ENCODE measurements at places on chromosomes 11 and 22.

- DNase-seq: no peak
These were observed 18.3 kb downstream of the ATG16L2 start for GRCh38 chr11:72832301-72833082.

GRCh38 chr22:35514366-35514765 lies 26.3 kb upstream of the RASD2 start:
- no peak for DNase-seq

GRCh38 chr11:70633610-70634009 lies 235.3 kb downstream of the CTTN start:
- no peak for DNase-seq

GRCh38 chr11:129785383-129786111 lies 30.1 kb upstream of the TMEM45B start:
- no peak for DNase-seq

- DNase-seq: no peak
These were observed 346.4 kb upstream of the B3GAT1 start for GRCh38 chr11:134758342-134758931.

- no peak for DNase-seq
These were observed 6.0 kb upstream of the CD248 start for GRCh38 chr11:66322732-66323427.

DNA sequence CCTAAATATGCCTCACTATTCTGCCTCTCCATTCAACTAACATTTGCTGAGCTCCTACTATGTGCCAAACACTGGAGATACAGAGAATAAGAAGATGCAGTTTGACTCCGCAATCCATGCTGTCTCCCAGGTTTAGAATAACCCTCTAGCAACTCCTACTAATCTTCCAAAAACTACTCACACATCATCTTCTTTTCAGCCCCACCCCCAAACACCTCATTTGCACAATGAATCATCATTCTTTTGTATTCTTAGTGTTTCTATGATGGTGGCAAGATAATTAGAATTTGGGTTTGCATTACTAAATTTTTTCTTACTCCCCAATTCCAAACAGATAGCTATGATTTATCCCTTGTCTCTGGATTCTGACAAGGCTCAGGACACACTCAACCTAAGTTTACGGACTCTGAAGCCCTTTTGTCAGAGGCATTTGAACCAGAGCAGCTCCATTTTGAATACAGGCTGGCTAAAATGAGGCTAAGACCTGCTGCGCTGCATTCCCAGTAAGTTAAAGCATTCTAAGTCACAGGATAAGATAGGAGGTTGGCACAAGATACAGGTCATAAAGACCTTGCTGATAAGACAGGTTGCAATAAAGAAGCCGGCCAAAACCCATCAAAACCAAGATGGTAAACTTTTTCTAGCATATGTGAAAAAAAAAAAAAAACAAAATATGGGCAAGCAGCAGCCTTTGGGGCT lies 1038.9 kb downstream of the DLG2 start:
- DNase-seq: no peak

DNA sequence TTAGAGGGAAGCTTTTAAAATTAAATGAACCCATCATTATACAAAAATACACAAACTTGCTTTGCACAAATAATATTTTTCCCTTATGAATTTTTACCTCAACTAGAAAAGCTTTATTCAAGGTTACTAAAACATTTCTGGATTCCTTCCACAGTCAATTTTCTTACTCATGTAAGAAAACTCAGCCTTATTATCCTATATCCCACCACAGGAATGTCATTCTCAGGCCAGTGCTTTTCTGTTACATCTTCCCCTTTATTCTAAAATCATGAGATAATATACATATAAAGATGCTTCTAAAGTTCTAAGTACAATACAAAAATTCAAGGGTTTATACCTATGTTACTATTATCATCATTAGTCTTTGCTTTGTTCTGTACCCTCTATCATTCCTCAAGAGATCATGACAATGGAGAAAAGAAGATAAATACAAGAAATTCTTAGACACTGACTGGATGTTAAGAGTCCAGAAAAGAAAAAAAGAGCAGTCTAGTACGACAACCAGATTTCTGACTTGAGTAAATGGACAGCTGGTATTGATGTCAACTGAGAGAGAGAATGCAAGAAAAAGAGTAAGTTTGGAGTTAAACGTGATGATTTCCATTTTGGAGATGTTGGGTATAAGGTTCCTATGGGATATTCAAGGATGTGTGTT lies 60.3 kb downstream of the MTMR2 start:
- DNase-seq: no peak

DNA sequence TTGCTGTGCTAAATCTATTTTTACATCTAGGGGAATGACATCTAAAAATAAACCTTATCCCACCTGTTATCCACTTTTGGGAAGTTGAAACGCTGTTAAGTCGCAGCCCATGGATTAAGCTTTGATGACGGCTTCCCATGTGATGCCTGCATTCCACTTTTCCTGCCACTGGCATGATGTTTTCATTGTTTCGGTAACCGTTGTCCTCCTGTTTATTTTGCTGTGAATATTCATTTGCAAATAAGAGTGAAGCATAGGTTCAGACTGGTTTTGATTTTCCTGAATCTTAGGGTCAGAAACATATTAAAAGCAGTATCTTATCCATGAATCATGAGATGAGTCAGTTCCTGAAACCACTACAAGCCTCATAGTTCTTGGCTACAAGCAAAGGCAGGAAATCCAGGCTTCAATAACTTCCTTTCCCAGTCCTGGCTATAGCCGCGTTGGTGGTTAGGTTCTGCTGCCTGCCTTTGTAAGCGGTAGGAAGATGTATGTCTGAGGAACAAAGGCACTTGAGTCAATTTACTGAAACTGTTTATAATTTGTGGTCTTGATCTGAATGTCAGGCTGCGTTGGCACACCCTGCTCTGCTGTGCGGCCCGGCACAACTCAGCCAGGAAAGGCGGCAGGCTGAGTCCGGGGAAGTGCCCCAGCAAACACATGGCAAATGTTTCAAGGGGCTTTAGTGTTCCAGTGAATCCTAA lies 19.4 kb downstream of the TEAD1 start:
- peak; percentile 98 for DNase-seq

GRCh38 chr11:45859661-45860140 lies 12.4 kb downstream of the CRY2 start:
- peak; percentile 81 for DNase-seq

GRCh38 chr11:16863389-16863788 lies 124.9 kb downstream of the C11orf58 start:
- DNase-seq: no peak

DNA sequence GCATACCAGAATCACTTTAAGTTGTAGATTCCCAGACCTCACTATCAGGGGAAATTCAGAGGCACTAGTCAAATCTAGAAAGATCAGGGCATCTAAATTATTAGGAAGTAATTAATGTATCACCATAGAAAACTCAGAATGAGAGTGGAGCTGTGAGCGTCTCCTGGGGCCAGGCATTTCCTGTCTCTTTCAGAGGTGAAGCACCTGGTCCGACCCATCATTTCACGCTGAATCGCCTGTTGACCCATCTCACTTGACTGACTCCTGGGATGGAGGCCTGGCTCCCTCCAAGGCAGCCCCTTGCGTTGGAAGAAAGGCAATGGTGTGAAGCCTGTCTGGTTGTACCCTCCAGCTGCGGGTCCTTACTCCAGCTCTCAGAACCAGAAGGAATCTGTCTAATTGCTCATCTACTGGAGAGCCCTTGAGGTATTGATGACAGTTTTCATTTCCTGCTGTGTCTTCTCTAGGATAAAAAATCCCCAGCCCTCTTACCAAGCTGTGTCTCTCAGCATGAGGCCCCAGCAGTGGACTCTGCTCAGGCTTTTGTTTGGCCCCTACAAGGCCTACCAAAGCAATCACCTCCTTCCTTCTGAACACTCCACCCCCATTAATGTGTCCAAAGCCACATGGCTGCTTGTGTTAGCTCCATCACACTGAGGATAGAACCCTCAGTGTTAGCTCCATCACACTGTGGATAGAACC lies 93.2 kb upstream of the SYT13 start:
- DNase-seq: no peak

DNA sequence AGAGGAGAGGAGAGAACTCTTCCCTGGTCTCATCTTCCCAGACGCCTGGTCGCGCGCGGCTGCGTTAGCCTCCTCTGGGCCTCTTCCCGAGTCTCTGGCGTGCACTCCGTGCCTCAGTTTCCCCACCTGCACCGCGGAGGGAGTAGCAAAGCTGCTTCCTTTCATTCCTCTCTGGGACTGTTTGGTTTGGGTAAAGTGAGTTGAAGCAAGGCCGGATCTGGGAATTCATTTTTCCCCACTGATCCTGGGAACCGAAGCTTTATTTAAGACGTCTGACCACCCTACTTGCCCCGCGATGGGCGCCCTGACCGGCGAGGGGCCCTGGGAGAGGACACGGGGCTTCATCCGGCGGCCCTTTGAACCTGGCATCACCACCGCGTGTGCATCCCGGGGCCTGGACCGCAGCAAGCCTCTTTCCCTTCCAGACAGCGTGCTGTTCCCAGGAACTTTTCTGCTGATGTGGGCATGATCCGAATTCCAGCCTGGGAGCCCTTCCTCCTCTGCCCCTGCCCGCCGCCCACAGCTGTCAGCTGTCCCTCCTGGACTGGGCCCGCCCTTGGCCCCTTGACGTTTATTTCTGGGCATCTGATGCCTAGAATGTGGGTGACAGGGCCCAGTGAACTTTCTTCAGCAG lies 758 bp downstream of the LDLRAD3 start:
- no peak for DNase-seq

DNA sequence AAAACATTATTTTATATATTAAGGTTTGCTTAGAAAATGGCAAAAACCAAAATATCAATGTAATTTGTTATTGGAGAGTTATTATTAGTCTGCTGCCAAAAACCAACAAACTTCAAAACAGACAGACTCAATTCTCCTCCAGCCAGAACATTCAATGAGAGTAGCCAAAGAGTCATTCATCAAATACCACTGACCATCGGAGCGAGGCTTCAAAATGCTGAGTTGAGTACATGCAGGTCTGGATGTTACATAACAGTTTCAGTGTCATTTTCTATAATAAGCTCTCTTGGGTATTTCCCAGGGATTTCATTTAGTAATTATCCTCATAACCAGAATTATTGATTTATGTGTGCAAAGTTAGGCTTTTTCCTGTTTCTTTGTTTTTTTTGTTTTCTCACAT lies 42.6 kb downstream of the CHST1 start:
- no peak for DNase-seq

DNA sequence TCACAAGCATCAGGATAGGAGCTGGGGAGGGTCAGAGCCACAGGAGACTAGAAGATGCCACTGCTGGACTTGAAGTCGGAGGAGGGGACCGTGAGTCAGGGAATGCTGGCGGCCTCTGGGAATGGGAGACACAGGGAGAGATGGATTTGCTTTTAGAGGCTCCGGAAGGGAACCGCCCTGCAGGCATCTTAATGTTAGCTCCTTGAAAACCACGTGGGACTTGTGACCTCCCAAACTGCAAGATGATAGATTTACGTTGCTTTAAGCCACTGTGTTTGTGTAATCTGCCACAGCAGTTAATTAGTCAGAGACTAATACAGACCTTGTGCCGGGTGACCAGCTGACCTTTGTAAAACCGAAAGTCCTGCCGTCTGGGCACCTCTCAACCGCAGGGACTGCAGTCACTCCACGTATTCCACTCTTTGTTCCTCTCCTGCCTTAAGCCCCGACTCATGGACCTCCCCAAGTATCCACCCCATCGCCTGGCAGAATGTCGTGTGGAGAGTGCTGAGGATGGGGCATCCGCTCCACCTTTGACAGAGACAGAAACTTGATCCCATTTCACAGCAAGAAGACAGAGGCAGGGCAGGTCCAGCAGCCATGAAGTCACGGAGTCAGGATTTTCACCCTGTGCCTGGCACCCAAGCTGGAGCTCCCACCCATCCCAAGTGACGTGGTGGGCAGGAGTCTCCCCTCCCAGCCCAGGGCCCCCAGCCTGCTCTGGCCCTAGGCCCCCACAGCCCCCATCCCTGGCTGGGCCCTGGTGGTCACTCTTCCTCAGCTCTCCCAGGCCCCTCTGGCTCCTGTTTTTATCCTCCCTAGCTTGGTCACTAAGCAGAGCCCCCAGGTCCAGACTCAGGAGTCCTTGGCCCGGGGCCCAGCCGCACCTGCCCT lies 19.4 kb upstream of the CTSD start:
- peak; percentile 44 for DNase-seq
